Panc1 (cell line): ENCODE measurements at places on chromosomes 11 and 22.

DNA sequence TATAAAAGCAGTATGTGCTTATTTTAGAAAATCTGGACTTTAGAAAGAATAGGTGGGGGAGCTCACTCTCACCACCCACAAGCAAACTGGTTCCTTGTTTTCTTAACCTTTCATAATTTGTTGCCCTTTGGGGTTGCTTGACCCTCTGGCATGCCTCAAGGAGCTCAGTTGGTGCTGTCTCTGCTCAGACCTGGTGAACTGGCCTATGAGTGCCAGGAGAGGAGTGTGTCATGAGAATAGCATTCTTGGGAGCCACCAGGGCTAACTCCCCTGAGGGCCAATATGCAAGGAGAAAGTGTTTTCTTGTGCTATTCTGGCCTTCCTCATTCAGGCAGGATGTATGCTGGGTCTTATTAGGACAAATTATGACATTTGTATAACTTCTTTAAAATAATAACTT is 21.0 kb upstream of the AMOTL1 start:
- no peak for DNase-seq

DNA sequence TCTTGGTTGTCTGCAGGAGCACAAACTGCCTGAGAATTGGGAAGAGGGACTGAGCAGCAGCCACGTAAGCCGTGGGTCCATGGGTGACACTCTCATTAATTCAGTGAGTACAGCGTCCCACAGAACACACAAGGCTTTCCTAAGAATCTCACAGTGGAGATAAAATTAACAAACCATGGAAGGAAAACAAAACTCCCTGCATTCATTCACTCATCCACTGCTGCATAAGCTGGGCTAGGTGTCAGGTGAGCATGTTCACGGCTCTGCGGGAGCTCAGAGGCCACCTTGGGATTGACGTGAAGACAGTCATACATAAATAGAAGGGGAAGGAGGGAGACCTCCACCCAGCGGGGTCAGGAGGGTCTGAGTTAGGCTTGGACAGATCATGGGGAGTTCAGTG is 1442.7 kb downstream of the TBC1D22A start:
- DNase-seq, result no peak

- DNase-seq, result no peak
Observed at GRCh38 chr11:112844517-112844916, 116.7 kb upstream of the NCAM1 start.

GRCh38 chr11:19577976-19578619 is 134.5 kb upstream of the NAV2 start:
- DNase-seq, result no peak

DNA sequence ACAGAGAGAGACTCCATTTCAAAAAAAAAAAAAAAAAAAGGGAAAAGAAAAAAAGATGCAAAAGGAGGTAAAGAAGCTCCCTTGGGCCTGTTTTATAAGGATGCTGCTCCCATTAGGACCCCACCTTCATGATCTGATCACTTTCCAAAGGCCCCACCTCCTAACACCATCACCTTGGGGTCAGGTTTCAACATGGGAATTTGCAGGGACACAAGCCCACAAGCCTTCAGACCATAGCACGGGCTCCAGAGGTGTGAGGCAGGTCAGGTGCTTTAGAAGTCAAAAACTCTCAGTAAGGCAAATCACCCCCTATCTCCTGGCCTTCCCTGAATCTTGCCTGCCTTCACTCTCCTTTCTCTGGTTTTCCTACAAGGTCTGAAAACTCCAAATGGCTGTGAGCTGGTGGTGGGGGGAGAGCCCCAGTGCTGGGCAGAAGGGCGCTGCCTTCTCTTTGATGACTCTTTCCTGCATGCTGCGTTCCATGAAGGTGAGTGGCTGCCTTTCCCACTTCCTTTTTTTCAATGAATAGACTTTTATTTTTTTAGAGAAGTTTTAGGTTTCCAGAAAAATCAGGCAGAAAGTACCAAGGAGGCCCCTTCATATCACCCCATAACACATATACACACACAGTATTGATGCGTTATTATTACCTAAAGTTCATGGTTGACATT is 13.2 kb downstream of the ASPHD2 start:
- DNase-seq, result no peak

DNA sequence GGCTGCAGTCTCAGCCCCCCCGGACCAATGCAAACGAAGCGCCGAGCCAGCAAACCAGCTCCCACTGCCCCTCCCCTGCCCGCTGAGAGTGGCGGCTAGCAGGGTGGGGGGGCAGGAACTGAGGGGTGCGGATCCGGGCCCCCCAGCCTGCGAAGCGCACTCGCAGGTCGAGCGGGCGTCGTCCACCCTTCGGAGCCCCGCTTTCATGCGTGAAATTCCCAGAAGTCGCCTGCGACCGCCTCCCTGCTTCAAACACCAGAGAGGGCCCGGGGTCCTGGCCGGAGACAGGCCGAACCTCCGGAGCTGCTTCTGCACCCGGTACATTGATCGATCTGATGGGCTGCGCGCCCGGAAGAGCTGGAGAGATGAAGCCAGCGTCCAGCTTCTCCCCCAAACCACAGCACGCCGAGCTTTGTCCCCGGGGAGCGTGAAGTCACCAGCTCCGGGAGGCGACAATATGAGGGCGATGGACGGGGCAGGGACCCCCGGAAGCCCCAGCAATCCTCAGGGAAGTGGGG is 646 bp upstream of the PATZ1 start:
- DNase-seq, result no peak

GRCh38 chr11:102293873-102294601 is 23.2 kb upstream of the BIRC3 start:
- DNase-seq, result peak; percentile 69

DNA sequence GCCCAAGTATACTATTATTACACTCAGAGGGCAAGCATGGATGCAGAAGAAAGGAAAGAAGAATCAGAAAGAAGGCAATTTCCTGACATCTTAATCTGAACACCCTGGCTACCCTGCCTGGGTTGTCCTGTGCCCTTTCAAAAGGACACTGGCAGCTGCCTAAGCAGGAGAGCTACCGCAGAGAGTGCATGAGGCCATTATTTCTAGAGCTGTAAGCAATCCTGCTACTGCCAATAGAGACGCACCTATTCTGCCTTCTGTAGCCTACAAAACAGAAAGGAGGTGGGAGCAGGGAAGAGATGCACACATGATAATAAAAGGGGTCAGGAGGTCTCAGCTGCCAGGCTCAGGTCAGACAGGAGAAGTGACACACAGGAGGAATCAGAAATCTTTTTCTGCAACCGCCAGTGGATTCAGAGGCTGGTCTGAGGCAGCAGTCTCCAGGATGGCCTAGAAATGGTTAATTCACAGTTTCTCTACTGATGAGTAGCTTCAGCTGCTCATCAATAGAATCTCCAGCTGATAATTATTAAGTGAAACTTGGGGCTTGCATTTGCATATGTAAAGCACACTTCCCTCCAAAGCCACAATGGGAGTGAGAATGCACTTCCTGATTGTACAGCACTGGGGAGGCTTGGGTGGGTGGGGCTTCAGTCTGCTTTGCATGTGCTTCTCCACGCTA is 253.9 kb downstream of the LARGE1 start:
- no peak for DNase-seq

DNA sequence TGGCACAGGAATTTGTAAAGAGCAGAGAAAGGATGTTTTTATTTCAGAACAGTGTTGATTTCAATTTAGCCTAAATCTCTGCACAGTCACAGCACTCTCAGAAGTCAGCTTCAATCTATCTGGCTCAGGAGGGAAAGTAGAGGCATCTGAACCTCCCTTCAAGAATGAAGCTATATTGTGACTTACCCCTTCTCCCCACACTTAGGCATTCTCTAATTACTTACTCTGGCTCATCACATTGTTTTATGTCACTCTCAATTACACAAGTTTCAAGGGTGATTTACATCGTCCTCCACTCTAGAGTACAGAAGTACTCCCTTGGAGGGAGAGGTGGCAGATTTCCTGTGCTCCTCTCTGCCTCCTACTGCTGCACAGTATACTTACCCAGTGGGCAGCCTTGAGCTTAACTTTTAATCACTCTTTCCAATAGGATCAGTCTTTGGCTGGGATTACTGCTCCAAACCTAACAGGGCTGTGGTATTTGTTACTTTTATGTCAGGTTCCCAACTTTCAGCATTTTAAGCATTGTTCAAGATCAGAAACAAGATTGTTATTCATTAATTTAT is 211.4 kb downstream of the AASDHPPT start:
- no peak for DNase-seq

DNA sequence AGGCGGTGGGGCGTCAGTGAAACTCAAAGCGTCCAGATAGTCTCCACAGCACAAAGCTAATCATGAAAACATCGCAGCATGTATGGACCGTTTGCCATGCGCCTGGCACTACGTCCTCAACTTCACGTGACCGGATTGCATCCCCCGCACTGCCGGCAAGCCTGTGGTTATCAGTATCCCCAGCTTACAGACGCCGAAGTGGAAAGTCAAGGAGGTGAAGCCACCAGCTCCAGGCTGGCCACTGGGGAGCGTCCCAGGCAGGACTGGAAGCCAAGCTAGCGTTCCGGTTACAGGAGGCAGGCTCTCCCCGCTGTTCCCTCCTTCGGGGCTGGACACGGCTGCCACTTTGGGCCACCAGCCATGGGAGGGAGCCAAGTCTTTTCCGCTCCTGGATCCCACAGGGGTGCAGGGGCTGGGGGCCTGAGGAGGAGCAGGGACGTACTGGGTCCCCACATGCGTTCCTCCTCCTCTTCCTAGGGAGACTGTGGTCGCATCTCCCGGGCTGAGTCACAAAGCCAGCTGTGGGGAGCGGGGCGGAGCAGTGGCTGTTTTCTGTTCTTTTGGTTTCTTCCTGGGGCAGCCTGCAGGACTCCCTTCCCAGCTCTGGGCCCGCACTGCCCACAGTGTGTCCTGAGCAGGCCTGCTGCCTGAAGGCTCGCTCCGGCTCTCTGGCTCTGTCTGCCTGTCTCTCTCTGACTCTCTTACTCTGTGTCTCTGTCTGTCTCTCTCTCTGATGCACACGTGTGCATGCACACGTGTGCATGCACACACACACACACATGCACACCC is 4.3 kb upstream of the OSBPL5 start:
- DNase-seq, result no peak

DNA sequence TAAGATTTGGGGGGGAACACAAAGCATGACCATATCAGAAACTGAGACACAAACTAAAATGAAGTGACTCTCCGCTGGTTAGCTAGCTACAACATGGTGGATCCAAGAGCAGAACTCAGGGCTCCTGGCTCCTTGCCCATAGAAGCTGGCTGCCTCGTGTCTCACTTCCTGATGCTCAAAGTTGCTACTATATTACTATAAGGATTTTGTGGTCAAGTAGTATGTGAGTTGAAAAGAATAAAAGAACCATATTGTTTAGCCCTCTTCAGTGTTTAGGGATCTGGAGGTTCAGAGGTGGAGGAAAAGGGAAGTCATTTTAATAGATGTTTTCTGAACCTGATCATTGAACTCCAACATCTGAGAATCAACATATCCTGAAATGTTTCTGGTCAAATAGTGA is 16.9 kb upstream of the SIK2 start:
- DNase-seq, result no peak
